Hair follicle dermal papilla cell (primary cell): ENCODE measurements at places on chromosomes 12 and 14. TPM values are rescaled to one million over a fixed set of nuclear protein-coding genes. Genes with fewer than 3 reads are reported as not detected.

The PPP4R4 gene
- 2.7 and 5.4 TPM in 2 replicates for total RNA-seq

The UBE3B gene
- 52.9 and 57.9 TPM in 2 replicates for total RNA-seq

The RILPL1 gene
- 15.2 and 16.6 TPM in 2 replicates for total RNA-seq

The KRT83 gene
- not detected in 2 replicates for total RNA-seq
